Activated CD4-positive, alpha-beta T cell treated with anti-CD3 and anti-CD28 coated beads, Interleukin-2, Interleukin-4, amounts not matched to agents 100 ng/mL and 50 ng/mL, durations not matched to agents 16 hours and 8 hours (primary cell): ENCODE measurements at places on chromosomes 5 and 9.
A peak's percentile ranks its signal among the peaks of the same experiment; 100 is the strongest.

GRCh38 chr5:142385194-142385593, 60.4 kb upstream of the SPRY4 start:
- DNase-seq, result no peak

- DNase-seq, result no peak
Observed at GRCh38 chr9:18126831-18127498, 347.0 kb upstream of the ADAMTSL1 start.

DNA sequence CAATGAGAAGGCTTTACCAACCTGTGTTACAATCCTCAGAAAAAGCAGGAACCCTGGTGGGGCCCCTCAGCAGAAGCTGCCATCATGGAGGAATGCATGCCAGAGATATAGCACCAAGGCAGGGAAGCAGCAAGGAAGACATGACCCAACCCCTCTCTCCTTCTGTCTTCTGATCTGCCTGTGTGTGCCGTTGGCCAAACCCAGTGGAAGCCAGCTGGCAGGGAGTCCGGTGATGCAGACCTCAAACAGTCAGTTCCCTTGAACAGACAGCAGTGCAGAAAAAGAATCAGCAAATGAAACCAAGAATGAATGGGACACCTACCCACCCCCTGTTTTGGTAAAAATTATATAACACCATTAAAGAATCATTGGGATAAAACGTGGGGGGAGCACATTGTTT, 234.2 kb downstream of the ZNF608 start:
- no peak for DNase-seq

DNA sequence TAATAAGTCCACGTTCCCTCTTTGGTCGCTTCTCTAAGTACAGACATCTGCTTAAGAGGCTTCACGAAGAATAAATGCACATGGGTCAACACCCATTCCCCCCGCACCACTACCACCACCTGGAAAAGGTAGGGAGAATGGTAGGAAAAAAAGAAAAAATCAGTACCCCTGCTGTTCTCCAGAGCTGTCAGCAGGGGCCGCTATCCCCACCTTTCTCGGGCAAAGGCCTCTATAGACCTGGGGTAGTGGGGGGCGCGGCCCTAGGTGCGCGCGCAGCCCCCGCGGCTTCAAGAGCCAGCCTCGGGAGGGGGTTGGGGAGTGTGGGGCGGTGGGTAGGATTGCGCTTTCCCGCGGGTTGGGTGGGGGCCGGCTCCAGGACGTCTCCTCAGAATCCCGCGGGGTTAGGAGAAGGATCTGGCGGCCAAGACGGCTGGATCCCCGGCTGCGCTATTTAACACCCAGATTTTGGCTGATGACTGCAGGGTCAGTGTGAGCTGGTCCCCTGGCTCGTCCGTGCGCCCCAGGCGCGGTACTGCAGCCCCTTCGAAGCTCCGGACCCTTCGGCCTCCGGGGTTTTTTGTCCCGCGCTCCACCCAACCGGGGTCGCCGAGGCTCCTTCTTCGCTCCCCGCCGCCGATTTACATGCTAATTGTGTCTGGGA, 1.6 kb upstream of the SEMA6A start:
- peak; percentile 45 for DNase-seq

GRCh38 chr9:16870596-16871335, at the start of gene BNC2:
Gene BNC2, minus strand, starts transcription at chr9:16870670. Its CDS starts 22 bp downstream, at chr9:16870648.
- DNase-seq, result no peak
